Posterior vena cava (tissue), 2 donors: ENCODE measurements at places on chromosomes 12 and 14. TPM values are rescaled to one million over a fixed set of nuclear protein-coding genes. Genes with fewer than 3 reads are reported as not detected.

GRCh38 chr12:12807970-12808702, 5.0 kb upstream of the DDX47 start:
- no peak for DNase-seq

DNA sequence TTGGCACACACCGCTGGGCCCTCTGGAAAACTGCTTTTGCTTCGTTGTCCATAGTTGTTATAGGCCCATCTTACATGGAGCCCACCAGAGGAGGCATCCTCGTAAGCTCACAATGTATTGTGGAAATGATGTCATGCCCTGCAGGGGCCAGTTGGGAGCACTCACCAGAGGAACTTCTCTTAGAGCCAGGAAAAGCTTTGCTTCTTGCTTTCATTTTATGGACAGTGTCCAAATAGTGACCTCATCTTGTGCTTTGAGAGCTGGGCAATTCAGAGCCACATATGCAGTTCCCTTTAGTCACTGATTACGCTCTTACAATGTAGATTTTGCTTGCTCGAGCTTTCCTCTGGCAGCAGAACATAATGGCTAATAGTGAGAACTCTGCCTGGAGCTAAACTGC, 275.6 kb downstream of the AACS start:
- DNase-seq: no peak

- no peak for DNase-seq
Measured at GRCh38 chr14:90569606-90570387, 173.0 kb downstream of the CALM1 start.

DNA sequence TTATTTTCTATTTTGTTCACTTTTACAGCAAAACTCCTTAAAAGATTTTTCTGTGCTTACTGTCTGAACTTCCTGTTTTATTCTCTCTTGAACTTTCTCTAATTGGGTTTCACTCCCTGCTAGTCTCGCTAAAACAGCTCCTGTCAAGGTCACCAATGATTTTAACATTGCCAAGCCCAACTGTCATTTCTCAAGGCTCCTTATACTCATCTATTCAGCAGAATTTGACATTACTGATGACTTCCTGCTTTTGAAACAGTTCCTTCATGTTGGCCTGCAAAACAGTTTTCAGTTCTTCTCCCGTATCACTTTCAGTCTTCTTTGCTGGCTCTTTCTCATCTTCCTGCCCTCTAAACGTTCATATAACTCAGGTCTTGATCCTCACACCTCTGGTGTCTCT, 268.5 kb upstream of the USP15 start:
- no peak for DNase-seq

- DNase-seq: no peak
Measured at GRCh38 chr12:63894132-63894531, 49.6 kb downstream of the SRGAP1 start.

DNA sequence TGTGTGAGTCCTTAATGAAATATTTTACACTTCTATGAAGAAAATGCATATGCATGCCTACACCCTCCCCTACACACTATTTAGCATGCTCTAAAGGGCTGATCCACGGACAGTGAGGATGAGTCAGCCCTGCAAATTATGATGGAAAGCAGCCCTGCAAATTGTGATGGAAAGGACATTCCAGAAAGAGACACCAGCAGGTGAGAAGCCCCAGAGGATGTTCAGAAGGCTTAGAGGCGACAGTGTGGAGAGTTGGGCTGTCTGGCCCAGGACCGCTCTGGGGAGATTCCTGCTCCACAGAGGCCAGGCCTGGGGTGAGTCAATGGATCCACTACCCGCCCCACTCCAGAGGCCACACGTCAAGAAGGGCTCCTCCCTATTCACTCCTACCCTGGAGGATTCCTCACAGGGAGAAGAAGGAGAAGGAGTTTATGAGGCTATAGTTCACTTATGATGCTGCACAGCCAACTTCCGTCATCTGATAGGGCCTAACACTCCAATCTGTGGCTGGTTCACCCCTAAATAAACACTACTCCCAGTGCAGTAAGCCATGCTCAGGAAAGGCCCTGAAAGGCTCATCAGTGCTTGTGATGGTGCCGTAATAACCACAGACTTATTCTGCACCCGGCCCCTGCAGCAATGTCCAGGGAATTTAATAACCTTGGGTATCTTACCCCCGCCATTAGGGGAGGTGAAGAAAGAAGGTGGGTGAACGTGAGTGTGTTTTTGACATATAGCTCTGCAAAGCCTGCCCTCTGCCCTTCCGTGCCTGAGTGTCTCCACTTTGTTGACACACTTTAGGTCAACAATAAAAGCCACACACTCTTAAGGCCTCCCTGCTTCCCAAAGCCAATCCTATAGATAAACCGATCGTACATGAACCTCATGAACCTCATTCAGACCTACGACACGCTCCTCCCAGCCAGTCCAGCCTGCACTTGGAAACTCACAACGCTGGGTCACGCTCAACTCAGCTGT, 46.4 kb downstream of the CLMN start:
- no peak for DNase-seq

GRCh38 chr12:43444940-43445564, 107.0 kb downstream of the ADAMTS20 start:
- no peak for DNase-seq

GRCh38 chr12:85765453-85765869, 70.7 kb downstream of the RASSF9 start:
- no peak for DNase-seq

- DNase-seq: no peak
Measured at GRCh38 chr12:92908108-92908507, 21.0 kb downstream of the EEA1 start.

- no peak for DNase-seq
Measured at GRCh38 chr14:93709249-93709648, 79.0 kb downstream of the PRIMA1 start.

GRCh38 chr12:124075841-124076240, 102.8 kb downstream of the ZNF664 start:
- DNase-seq: no peak

DNA sequence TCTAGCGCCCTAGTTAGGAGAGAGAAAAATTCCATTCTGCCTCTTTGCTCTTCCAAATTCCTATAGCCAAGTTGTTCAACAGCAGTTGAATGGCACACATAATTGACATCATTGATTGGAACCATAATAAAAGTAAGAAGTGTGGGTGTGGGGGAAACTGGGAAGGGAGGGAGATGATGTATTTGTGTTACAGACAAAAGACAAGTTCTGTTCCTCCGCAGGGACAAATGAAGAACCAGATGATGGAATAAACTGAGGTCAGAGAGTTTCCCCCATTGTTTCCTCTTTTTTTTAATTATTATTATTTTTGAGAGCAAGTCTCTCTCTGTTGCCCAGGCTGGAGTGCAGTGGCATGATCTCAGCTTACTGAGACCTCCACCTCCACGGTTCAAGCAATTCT, 34.9 kb downstream of the GDF11 start:
- no peak for DNase-seq

GRCh38 chr14:52150162-52150561, 81.3 kb upstream of the NID2 start:
- no peak for DNase-seq

GRCh38 chr14:73833034-73833433, 18.6 kb upstream of the PTGR2 start:
- no peak for DNase-seq

DNA sequence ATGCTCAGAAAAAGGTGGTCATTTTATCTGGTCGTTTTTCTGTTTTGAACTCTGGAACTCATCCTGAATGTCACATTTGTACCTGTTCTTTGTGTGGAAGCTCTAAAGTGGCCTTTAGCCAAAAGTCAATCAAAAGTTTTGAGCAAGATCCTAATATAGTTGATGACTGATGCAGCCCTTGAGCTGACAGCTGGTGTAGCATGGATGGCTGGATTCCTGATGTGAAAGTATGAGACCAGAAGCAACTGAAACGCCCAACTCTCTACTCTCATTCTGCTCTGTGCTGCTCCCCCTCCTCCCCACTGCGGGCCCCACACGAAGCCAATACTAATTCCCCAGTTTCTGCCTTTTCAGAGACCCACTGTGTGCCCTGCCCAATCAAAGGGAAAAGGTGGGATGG, 10.3 kb upstream of the MYH7 start:
- DNase-seq: peak; percentile 11

GRCh38 chr12:1091350-1091749, 100.3 kb downstream of the ERC1 start:
- DNase-seq: no peak

GRCh38 chr12:14845350-14845750, 2.0 kb upstream of the ART4 start:
- DNase-seq: no peak

- DNase-seq: no peak
Measured at GRCh38 chr14:59341858-59342477, 123.2 kb downstream of the GPR135 start.

- no peak for DNase-seq
Measured at GRCh38 chr12:53298164-53298563, 1.3 kb upstream of the MYG1 start.

GRCh38 chr14:86039176-86039575, 509.2 kb downstream of the FLRT2 start:
- no peak for DNase-seq

- DNase-seq: no peak
Measured at GRCh38 chr12:128978067-128978466, 124.8 kb downstream of the GLT1D1 start.

- no peak for DNase-seq
Measured at GRCh38 chr12:726281-727140, 25.9 kb upstream of the WNK1 start.

GRCh38 chr12:25958428-25959070, at the start of gene RASSF8:
Gene RASSF8 (plus strand): TSS chr12:25958682. CDS start chr12:26055344, 96,662 bp downstream.
- DNase-seq: peak; percentile 89

GRCh38 chr14:98682726-98683125, 589.3 kb downstream of the BCL11B start:
- DNase-seq: no peak

DNA sequence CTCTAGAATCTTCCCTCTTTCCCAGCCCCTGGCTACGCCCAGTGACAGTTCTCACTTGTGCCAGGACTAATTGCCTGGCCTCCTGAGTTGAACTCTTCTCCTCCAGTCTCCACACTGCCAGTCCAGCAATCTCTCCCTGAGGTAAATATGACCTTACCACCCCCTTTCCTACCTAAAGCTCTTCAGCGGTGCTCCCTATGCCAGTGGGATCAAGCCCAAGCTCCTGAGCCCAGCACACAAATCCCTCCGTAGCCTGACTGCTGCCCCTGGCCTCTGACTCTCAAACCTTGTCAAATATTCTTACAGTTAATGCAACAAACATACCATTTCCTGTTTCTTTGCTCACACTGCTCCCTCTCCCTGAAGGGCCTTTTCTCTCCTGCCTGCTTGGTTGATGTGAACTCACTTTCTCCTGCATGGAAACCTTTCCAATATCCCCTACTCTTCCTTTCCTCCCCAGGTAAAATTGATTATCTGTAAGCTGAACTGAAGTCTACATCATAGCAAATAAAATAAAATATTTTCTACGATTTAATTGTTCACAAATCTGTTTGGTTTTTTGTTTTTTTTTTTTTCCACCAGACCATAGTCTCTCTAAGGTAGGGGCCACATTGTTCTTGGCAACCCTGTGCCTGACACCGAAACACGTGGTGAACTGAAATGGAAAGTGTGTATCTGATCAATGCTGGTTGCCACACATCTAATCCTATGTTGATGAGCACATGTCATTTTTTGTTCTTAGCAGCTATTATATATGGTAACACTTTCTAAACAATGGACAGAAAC, 147.5 kb downstream of the SLC38A6 start:
- no peak for DNase-seq

- DNase-seq: no peak
Measured at GRCh38 chr12:111467092-111467856, 61.6 kb downstream of the SH2B3 start.

GRCh38 chr14:54207476-54208462, 189.0 kb upstream of the CDKN3 start:
- no peak for DNase-seq

DNA sequence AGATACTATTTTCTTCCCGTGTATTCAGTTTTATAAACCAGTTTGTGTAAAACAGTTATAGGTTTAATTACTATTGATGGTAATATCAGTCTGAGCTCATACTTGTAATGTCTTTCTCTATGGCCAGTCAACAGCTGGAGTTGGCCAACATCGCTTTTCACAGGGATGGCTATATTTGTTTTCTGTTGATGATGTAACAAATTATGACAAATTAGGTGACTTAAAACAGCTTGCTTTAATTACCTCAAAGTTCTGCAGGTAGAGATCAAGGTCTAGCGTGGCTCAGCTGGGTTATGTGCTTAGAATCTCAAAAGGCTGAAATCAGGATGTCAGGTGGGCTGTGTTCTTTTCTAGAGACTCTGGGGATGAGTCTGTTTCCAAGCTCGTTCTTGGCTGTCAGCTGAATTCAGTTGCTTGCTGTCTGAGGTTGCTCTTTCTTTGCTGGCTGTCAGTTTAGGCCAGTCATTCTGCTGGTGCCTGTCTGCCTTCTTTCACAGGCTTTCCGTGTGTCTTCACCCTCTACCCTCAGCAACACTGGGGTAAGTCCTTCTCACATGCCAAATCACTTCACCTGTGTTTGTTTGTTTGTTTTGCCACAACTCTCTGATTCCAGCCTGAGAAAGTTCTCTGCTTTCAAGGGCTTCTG, 370.2 kb upstream of the E2F7 start:
- no peak for DNase-seq

- peak; percentile 82 for DNase-seq
Measured at GRCh38 chr12:571795-572531, 91.3 kb downstream of the NINJ2 start.

KLRG1 gene
- total RNA-seq: 1.1 TPM

BATF gene
- 2.5 TPM for total RNA-seq

KRT77 gene
- not detected for total RNA-seq

CD4 gene
- total RNA-seq: 36.0 TPM

GPR162 gene
- total RNA-seq: 3.9 TPM

RIPK3 gene
- 8.5 TPM for total RNA-seq

TBC1D30 gene
- 0.60 TPM for total RNA-seq
